LoVo (cell line): ENCODE measurements at places on chromosomes 13 and 19.

GRCh38 chr19:50861496-50862286 is 7.0 kb downstream of the KLK3 start:
- DNase-seq = no peak

GRCh38 chr13:44104969-44105368 is 225.3 kb downstream of the LACC1 start:
- no peak for DNase-seq

DNA sequence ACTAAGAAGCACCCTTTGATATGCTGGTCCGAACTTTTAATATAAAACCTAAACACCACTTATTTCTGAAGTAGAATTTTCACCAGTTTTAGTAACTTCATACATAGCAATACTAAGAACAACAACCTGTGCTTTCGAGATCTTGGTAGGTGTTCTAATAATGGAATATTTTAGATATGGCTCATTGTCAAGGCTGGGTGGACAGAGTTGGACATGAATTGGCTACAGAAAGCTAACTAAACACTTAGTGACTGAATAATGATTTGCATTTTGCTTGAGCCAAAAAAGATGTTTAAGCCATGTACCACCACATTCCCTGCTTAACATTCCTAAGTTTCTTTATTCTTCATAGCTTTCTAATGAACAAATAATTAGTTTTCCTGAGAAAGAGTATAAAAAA is 344.3 kb upstream of the SGCG start:
- no peak for DNase-seq

- DNase-seq = peak; percentile 55
Observed at GRCh38 chr19:41708481-41708880, at the start of gene CEACAM5. Gene CEACAM5, plus strand, starts transcription at chr19:41708626. Its CDS starts 106 bp downstream, at chr19:41708732.

DNA sequence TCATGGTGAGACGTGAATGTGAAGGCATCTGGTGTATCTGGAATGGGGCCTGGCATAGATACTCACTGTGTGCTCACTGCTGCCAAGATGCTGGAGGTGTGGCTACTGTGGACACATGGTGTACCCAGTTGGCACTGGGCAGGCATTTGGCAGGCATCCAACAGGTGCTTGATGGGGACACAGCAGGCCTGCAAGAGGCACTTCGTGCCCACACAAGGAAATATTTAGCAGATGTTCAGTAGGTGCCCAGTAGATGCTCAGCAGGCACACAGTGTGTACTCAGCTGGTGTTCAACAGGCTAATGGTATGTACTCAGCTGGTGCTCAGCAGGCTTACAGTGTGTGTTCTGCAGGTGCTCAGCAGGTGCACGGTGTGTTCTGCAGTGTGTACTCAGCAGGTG is 14.2 kb downstream of the CRTC1 start:
- no peak for DNase-seq

- DNase-seq = no peak
Observed at GRCh38 chr19:29309637-29310036, 96.7 kb upstream of the UQCRFS1 start.

- no peak for DNase-seq
Observed at GRCh38 chr13:84358601-84359000, 476.3 kb upstream of the SLITRK1 start.

GRCh38 chr13:20297181-20297580 is 65.1 kb upstream of the GJB6 start:
- no peak for DNase-seq

- DNase-seq = no peak
Observed at GRCh38 chr19:18023622-18024251, 15.8 kb downstream of the ARRDC2 start.

GRCh38 chr19:29841559-29842367 is 30.0 kb downstream of the CCNE1 start:
- DNase-seq = no peak

DNA sequence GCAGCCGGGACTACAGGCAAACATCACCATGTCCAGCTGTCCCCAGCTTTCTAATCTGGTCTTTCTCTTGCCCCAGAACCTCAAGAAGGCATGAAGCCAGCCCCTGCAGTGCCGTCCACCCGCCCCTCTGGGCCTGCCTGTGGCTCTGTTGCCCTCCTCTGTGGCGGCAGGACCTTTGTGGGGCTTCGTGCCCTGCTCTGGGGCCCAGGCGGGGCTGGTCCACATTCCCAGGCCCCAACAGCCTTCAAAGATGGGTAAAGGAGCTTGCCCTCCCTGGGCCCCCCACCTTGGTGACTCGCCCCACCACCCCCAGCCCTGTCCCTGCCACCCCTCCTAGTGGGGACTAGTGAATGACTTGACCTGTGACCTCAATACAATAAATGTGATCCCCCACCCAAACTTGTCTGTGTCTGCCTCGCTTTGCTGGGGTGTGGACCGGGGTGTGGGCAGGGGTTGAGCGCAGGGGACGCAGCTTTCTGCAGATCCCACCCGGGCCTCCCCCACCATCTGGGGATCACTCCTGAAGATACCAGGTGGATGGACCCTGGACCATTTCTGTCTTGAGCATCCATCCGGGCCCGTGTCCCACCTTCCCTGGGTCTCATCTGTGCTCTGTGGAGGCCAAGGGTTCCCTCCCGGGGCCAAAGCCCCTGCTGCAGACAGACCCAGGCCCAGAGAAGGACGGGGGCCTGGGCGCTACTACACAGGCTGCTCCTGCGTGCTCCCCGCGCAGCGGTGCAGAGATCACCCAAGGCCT is 15.3 kb downstream of the PRKCSH start:
- DNase-seq = no peak

DNA sequence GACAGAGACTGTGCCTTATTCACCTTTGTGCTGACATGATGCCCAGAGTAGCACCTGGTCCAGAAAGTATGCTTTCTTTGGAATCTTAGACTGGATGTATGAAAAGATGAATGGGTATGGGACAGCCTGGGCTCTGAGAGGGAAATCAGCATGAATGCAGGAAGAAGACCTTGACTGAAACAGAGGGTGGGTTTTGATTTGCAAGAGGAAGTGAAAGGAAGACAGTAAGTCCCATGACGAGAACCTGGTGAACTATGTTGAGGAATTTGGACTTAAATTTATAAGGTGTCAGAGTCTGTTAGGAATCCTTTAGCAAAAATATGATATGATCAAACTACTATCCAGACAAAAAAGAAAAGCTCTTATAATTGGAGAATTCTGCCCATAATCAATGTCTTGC is 301.9 kb downstream of the SPRY2 start:
- DNase-seq = no peak

DNA sequence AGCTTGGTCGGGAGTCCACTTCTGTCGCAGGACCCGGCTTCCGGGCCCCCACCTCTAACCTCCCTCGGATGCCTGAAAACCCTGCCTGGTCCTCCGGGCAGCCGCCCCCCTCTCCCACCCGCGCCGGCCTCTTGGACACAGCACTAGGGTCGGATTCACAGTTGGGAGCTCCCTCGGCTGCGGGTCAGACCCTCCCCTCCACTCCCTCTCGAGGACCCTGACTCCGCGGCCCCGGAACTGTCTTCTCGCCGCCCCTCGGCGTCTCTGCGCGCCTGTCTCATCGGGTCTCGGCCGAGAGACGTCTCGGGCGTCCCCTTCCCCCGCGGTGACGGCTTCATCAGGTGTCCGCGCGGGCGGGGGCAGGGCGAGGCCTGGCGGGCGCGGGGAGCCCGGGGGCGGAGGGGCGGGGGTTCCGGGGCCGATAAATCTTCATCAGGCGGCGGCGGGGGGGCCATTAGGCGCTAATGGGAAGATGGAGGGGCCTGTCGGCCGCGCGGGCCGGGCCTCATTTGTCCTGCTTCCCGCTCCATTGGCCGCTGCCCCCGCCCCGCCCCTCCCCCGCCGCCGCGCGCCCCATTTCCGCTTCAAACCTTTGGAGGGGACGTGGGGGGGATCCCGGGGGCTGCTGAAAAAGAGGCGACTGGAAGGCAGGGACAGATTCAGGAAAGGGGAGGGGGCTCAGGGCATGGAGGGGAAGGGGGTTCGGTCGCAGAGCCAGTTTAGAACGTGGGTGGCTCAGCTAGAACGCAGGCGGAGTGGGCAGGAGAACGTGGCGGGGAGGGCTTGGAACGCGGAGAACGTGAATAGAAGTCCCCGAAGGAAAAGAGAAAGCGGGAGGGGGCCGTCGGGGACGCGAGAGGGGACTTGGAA is 11.8 kb upstream of the ERFL start:
- no peak for DNase-seq

DNA sequence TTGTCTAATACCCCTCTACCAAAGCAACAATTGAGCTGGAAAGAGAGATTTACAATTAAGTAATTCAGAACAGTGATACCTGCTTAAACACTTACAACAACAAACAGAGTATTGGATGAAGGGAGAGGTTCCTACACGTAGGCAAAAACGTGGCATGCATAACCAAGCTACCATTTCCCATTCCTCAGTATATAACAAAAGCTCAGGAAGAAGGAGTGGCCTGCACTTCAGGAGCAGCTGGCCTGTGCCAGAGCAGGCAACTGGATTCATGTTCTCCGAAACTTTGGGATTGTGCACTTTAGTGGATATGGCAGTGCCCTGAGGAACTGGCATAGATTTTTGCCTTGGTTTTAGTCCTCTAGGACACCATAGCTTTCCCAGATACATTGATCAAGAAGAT is 630.2 kb upstream of the PCDH9 start:
- no peak for DNase-seq

GRCh38 chr13:97308735-97309429 is 86.7 kb downstream of the MBNL2 start:
- DNase-seq = no peak

GRCh38 chr19:3725640-3726310 is 17.6 kb downstream of the TJP3 start:
- no peak for DNase-seq

- DNase-seq = no peak
Observed at GRCh38 chr19:50432221-50433028, at the start of gene MYBPC2. Gene MYBPC2, plus strand, starts transcription at chr19:50432892. Its CDS starts 62 bp downstream, at chr19:50432954.

DNA sequence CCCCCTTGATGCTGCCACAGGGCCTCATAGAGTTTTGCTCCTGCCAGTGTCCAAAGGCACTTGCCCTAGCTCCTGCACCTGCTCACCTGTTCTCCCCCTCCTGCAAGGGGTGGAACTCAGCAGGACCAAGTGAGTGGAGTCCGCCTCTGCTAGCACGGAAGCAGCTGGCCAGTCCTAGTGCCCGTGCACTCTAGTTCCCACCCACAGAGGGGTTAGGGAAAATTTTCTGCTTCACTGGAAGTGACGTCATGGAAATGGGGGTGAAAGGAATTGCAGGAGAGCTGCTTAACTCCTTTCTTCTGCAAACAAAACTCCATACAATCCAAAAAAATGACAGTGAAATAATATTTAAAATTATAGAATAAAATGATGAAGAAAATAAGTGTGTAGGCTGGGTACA is 609.7 kb upstream of the SLITRK1 start:
- DNase-seq = no peak

- no peak for DNase-seq
Observed at GRCh38 chr13:40762849-40763248, 8.1 kb downstream of the MRPS31 start.

DNA sequence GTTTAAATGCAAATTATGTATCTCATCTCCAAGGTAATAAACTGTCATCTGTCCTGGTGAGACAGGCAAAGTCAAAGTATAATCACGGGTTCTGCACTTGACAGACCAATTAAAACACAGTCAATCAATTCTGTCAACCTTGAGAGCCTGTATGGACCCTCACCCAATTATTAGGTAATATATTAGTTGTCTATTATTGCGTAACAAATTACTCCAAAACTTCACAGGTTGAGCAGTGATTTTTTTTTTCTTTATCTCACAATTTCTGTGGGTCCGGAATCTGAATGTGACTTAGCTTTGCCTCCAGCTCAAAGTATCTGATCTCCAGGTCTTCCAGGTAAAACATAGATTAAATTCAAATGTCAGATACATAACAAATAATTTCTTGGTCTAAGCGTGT is 707.4 kb upstream of the ARGLU1 start:
- DNase-seq = no peak

DNA sequence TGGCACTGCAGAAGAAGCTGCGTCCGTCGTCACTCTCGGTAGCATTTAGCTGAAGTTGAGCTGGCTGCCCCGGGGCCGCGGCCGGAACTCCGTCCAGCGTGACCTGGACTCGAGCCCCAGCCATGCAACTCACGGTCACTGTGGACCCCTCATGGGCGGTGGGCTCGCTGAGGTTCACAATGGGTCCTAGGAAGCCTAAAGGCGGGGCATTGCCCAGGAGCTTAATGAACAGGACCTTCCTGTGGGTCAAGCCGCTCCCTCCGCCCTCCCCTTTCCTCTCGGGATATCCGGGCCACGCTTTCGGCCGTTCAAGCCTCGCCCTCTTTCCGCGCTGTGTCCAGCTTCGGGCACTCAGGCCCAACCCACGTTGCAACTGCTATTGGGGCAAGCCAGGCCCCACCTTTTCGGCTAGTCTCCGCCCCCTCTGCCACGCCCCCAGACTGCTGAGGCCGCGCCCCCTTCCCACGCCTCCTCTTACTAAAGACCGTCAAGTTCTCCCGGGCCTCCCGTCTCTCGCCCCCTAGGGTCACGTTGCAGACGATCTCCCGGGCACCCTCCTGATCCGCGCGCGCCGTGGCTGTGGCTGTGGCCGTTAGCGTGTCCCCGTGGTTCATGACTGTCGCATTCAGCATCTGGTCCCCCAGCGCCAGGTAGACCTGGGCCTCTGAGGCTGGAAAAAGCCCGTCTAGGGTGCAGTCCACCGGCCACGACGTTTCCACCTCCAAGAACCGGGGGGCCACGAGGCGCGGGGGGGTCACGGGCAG is 1.4 kb upstream of the RAVER1 start:
- DNase-seq = peak; percentile 95

GRCh38 chr13:41820581-41821237 is 140.2 kb downstream of the VWA8 start:
- no peak for DNase-seq

- no peak for DNase-seq
Observed at GRCh38 chr13:75635101-75635827, 866 bp upstream of the LMO7 start.

- no peak for DNase-seq
Observed at GRCh38 chr19:1826557-1827521, 14.8 kb upstream of the ATP8B3 start.

DNA sequence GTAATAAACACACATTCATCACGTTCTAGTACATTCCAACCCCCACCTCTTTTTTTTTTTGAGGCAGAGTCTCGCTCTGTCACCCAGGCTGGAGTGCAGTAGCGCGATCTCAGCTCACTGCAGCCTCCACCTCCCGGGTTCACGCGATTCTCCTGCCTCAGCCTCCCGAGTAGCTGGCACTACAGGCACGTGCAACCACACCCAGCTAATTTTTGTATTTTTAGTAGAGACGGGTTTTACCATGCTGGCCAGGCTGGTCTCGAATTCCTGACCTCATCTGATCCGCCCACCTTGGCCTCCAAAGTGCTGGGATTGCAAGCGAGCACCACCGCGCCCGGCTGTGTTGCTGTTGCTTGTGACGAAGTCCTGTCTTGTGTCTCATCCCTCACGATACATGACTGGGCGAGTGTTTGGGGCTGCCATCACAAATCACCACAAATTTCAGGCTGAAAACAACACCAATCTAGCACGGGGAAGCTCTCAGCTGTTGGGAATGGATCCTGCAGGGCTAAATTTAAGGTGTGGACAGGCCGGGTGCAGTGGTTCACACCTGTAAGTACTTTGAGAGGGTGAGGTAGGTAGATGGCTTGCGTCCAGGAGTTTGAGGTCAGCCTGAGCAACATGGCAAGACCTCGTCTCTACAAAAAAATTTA is 15.7 kb downstream of the MOB3A start:
- no peak for DNase-seq

GRCh38 chr13:109812382-109812781 is 26.0 kb upstream of the IRS2 start:
- no peak for DNase-seq
